ENCODE measurements at places on chromosomes 12 and 14.

DNA sequence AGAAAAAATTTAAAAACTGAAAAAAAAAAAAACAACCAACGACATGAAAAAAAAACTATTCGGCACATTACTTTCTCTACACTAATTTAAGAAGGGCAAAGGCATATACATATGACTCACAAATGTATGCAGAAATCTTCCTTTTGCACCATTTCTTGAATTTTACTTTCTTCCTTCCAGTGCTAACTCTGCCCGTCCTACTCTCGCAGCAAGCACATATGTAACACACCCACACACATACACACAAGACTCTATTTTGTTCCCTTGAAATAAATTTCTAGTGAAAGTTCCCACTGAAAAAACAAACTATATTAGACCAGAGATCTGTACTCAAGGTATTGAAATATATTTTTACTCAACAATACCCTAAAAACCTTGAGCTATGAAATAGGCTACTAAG lies 14.6 kb downstream of the BTG1 start:
- DNase-seq, result no peak

DNA sequence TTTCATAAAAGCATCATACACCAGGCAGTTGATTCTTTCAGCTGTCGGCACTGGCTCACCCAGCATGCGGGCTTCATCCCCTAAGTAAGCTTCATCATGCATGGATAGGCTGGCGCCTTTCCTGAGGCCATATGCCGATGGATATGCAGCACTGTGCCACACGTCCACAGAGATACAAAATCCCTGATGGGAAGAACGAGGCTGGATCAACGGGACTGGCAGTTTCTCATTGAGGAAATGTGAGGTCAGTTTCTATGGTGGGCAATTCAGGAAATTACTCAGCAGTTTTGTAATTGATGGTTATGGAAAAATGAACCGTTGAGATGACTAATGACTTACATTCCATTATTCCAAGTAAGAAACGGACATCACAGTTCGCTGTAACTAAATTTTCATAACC lies 453.8 kb downstream of the TMEM121 start:
- DNase-seq, result no peak

DNA sequence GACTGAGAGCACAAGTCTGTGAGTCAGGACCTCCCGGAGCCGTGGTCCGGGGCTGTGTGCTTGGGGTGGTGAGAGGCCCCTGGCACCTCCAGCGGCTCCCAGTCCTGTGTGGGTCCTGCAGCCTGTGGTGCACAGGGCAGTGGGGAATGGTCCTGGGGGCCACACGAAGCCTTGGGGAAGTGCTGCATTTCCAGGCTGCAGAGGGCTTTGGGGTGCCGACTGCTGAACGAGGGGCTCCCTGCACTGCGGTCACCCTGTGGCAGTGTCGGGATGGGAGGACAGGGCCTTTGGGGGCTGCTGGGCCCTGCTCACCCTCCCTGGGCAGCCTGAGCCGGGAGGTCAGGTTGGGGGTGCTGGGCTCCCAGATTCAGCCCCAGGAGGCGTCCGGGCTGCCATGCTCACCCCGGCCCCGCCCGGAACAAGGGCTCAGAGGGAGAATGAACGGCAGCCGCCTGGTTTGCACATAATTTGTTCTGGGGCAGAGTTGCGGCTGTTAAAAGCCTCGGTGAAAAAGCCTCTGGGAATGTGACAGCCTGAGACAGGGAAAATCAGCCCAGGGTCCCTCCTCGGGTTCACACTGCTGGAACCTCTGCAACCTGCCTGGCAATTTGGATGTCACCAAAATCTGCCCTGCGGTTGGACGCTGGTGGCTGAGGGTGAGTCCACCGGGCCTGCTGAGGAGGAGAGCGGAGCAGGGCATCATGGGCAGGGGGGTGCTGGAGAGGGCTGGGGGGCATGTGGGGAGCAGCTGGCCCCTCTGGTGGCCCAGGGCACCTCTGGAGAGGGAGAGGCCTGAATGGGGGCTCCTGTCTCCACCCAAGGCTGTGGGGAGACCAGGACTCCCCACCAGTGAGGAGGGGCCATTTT lies 109.2 kb downstream of the KIF26A start:
- DNase-seq, result no peak

GRCh38 chr12:92608151-92609091 lies 94.4 kb upstream of the PLEKHG7 start:
- no peak for DNase-seq

- DNase-seq, result no peak
Observed at GRCh38 chr12:51442324-51442723, 17.7 kb downstream of the SLC4A8 start.

DNA sequence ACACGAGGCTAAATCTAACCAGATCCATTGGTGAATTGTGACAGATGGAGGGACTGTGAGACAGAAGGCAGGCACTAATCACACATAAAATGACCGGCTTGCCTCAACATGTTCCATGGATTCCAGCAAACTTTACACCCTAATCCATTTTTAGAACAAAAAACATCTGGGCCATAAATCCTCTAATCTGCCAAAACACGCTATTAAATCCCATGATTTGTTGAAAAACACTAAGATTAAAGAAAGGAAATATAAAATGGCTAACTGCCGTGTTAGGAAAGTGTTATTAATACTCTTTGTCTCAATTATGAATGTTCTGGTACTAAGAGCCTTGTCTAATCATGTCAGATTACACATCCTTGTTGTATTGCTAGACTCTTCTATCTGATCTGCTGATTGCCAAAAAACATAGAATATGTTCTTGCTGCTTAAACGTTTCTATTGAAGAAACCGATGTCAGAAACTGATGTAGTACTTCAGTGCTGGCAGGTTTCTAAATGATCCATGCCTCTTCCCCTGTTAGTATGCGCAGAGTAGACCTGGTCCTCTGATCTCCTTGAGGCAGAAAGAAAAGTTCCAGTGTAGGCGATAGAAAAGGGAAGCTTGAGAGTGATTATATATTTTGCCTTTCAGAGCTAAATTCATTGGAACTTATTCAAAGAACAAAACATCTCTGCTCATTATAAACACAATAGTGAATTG lies 384.9 kb downstream of the SOX5 start:
- DNase-seq, result no peak

DNA sequence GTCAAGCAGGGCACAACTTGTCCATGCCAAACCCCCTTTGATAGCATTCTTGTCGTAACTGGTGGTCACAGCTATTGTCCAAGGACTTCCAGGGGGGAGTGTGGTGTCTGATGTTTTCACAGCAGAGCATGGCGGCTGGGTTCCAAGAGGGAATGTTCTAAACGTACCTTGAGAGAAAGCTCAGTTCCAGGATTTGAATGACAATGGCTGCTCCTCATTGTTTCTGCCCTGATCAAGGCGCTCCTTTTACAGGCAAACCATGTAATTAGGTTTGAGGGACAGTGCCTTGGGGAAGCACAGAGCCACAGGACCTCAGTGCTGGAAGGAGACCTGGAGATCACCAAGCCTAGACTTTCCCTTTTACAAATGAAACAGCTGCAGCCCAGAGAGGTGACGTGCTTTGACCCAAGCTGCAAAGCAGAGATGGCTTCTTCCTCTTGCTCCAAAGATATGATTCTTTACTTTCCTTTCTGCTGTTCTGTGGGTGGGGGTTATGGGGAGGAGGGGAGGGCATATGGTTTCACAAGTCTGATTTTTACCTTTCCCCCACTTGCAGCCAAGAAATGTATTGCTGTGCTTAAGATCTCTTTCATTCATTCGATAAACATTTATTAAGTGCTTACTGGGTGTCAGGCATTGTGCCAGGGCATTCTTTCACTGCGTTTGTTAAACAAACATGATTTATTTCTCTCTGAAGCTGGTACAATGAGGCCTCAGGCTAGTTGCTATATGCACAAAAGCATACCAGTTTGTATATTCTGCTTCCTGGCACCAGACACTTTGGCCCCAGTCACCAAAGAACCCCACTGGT lies 172.8 kb downstream of the KTN1 start:
- DNase-seq, result no peak

GRCh38 chr14:105855246-105855892 lies 329.0 kb downstream of the TMEM121 start:
- no peak for DNase-seq

Measured in stimulated activated CD4-positive, alpha-beta T cell treated with anti-CD3 and anti-CD28 coated beads, Interleukin-2, amount 100 ng/mL, for 4 hours (primary cell).